ENCODE measurements at places on chromosomes 12 and 14.

- DNase-seq = no peak
Observed at GRCh38 chr14:73252491-73253322, 15.4 kb downstream of the PAPLN start.

- DNase-seq = no peak
Observed at GRCh38 chr14:66483322-66483721, 2.8 kb upstream of the CCDC196 start.

- DNase-seq = no peak
Observed at GRCh38 chr12:116303066-116303465, 25.6 kb upstream of the MED13L start.

GRCh38 chr12:76876696-76877229 is 2.1 kb downstream of the CSRP2 start:
- DNase-seq = no peak

DNA sequence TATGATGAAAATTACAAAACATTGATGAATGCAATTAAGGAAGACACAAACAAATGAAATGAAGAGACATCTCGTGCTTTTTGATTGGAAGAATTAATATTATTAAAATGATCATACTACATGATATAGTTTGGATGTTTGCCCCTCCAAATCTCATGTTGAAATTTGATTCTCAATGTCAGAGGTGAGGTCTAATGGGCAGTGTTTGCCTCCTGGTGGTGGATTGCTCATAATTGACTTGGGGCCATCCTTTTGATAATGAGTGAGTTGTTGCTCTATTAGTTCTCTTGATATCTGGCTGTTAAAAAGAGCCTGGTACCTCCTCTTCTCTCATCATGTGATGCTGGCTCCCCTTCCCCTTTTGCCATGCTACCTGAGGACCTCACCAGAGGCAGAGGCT is 56.7 kb downstream of the CD163L1 start:
- no peak for DNase-seq

DNA sequence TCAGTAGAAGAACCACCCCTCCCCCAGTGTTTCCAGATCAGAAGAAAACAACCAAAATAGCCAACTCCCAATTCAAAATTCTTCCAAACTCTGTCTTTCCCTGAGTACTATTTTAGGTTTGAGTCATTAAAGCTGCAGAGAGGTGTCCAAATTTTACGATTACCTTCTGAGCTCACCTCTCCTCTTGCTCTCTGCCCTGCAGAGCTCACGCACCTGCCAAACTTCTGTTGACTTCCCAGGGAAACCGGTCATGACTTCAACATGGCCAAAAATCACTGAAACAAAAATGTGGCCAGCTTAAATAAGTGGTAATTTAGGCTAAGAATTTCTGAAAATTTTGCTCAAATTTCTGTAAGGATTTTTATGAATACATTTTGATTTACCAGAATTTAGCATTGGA is 70.9 kb upstream of the OTX2 start:
- no peak for DNase-seq

- no peak for DNase-seq
Observed at GRCh38 chr14:79408696-79409095, 802.6 kb downstream of the DIO2 start.

DNA sequence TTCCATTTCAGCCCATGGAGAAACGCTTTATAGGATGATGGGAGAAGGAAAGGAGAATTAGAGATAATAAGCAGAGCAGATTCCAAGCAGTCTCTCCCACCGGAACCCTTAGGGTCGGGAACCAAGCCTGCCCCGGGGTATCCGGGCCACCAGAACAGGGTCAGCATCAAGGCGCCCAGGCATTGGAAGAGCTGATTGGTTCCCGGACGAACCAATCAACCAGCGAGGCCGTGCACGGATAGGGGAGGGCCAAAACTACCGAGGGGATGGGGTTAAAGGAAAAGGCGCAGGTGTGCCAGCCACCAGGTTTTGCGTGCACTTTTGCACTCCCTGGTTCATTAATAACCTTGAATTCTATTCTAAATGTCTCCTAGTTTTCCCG is 1.7 kb downstream of the PPM1H start:
- DNase-seq = no peak

GRCh38 chr12:47591795-47592194 is 114.0 kb downstream of the RPAP3 start:
- DNase-seq = no peak

- no peak for DNase-seq
Observed at GRCh38 chr14:34715127-34715863, 902 bp upstream of the CFL2 start.

- no peak for DNase-seq
Observed at GRCh38 chr12:5096241-5096924, 52.7 kb downstream of the KCNA5 start.

DNA sequence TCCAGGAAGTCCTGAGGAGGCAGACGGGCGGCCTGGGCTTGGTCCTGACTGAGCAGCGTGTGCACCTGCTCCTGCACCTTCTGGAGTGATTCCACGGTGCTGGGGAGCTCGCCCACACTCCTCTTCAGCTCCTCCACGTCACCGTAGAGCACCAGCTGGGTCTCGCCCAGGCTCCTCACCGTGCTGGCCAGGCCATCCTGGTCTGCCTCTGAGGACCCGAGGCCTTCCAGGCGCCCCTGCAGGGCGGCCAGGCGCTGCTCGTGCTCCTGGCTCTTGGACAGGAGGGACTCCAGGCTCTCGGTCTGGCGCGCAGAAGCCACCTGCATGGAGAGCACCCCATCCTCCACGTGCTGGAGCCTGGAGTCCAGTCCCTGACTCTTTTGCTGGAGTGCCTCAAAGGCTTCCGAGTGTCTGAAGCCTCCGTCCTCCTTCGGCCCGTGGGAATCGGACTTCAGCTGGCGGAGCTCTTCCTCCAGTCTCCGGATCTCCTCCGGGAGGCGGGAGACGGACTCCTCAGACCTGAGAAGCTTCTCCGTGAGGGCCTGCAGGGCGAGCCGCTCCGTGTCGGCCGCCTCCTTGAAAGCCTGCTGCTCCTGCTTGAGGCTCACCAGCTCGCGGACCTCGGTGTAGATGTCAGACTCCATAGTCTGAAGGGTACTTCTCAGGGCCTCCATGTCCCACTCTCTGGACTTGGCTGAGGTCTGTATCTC is 8.4 kb downstream of the CKAP4 start:
- no peak for DNase-seq
